ENCODE measurements at places on chromosomes 7 and 10.

DNA sequence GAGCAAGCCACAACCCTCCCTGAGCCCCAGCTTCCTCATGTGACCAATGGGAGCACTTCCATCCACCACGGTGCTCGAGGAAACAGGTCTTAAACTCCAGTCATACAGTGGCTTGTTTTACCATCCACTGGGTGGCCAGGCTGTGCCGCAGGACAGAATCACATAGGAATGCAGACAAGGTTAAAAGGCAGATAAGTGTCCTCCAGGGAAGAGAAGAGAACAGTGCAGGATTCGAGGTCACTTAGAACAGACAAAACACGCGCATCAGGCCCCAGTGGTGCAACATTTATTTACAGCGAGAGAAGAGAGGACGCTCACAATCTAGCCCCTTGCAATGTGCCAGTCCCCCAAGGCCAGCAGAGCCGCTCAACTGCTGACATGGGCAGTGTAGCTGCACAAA is 92.8 kb downstream of the TMEM130 start:
- no peak for DNase-seq

- no peak for DNase-seq
Observed at GRCh38 chr7:38977685-38978084, at the start of gene POU6F2. POU6F2 (plus strand) TSS chr7:38977909; CDS start chr7:38977954, 45 bp downstream.

- no peak for DNase-seq
Observed at GRCh38 chr7:19327018-19327417, 181.8 kb upstream of the FERD3L start.

- DNase-seq: no peak
Observed at GRCh38 chr7:55523366-55523765, 48.9 kb downstream of the VOPP1 start.

Measured in AG09309 (cell line).